ENCODE measurements at places on chromosomes 13 and 19.

- no peak for DNase-seq
Measured at GRCh38 chr19:51760697-51761356, at the start of gene FPR2. FPR2 (plus strand) TSS chr19:51761180; CDS start chr19:51768659, 7,479 bp downstream.

DNA sequence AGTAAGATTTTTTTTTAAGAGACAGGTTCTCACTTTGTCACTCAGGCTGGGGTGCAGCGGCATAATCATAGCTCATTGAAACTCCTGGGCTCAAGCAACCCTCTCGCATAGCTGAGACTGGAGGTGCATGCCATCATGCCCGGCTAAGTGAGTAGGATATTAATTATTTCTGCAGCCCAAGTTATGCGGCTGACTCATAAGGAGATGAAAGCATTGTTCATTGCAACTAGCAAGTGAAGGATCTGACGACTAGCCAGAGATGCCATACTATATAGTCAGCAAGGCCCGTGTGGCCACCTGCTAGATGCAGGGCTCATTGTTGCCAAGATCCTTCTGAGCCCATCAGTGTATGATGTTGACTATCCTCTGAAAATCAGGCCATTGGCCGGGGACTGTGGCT, 45.2 kb downstream of the ABCC4 start:
- no peak for DNase-seq

DNA sequence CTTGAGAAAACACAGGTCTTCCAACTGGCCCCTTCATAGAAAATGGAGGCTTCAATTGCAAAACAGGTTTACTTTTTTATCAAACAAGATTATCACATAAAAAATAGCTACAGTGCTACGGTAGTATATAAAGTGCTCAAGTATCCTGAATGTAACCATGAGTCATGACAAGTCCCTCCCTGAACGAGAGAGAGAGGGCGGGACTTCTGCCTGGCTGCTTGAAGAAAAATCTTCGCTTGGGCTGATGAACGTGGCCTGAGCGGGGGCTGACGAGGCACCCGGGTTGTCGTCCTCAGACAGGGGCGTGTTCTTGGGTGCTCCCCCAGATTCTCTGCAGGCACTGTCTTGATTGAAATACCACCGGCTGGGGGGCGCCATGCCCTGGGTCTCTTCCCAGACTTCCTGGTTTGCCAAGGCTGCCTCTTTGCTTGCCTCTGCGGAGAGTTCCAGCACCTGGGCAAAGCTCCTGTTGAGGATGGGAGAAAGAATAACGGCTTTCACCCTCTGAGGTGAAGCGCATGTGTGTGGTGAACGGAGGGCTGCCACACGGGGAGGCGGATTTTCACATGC, 23.2 kb upstream of the CPAMD8 start:
- DNase-seq: no peak

GRCh38 chr19:54106716-54107115, 4.1 kb downstream of the NDUFA3 start:
- no peak for DNase-seq

DNA sequence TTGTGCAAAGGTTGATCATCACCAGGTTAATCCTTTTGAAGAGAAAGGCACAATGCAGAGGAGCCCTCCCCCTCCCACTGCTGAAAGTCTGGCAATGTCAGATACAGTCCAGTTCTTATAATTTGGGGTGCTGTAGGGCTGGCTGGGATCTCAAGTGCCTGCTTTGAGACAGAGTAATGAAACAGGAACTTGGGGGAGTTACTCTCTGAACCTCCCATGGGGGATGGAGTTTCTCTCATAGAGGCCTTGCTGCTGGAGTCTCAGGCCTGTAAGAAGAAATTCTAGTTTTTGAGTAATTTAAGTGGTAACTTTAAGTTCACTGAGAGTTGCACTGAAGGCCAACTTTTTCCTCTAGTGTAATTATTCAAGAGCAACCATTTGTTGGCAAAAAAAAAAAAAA, 410.5 kb downstream of the KCNRG start:
- DNase-seq: no peak

DNA sequence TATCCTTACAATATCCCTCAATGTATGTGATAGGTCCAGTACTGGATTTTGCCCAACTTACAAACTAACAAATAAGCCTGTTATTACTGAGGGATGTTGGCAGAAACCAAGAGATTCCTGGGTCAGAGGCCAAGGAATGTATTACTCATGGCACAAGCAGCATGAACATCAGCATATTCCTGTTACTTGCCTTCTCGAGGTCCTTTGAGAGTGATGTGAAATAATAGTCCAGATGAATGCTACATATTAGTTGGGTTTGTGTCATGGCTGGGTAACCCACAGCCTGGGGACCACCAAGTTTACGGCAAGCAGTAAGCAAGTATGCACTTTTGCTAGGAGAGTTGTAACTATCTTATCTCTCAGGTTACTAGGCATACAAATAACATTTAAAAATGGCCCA, 384.5 kb upstream of the GPC6 start:
- DNase-seq: no peak

DNA sequence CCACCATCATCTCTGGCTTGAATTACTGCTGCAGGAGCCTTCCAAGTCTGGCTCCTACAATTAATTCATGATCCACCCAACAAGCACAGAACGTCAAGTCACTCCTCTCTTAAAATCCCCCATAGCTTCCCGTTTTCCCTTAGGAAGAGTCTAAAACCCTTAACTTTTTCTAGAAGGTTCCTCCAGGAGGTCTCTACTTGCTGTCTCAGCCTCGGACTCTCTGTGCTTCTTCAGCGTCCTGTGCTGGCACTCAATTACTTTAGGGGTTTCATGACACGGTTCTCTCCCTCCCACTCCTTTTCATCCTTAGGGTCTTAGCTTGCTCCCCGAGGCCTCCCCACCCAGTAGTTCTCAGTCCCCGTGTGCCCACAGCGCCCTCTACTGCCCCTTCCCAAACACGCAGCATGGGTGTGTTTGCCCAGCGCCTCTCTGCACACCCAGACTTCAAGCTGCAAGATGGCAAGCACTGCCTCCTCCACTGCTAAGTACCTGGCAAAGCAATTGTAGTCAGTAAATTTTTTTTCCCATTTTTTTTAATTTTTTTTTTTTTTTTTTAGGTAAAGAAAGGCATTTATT, 25.8 kb upstream of the MAP3K10 start:
- no peak for DNase-seq

- DNase-seq: no peak
Measured at GRCh38 chr19:16862826-16863415, 25.9 kb upstream of the F2RL3 start.

DNA sequence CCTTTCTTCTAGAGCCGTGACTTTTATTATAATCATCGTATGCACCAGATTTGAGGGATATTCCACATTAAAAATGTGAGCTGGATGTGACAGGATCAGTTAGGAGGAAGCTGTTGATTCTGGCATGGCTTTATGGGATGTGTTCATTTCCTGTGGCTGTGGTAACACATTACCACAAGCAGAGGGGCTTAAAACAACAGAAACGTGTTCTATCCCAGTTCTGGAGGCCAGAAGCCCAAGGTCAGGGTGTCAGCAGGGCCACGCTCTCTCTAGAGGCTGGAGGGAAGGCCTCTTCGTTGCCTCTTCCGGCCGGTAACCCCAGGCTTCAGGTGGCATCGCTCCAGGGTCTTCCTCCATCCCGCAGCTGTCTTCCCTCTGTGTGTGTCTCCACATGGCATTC, 14.5 kb downstream of the MED25 start:
- no peak for DNase-seq

DNA sequence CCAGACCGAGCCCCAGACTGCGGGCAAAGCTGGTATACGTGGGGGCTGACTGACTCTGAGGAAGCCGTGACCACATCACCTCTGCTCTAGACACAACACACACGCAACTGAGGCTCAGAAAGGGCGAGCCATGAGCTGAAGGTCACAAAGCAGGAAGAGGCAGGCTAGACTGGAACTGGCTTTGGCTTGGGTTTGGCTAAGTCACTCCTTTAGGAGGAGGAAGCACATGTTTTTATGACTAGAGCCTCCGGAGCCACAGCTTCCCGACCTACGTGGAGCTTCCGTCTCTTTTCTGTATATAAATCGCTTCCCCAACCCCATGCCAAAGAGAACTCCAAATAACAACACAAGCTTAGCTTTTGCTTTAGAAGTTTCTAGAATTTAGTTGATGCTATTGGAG, 48.0 kb downstream of the RFX2 start:
- no peak for DNase-seq

DNA sequence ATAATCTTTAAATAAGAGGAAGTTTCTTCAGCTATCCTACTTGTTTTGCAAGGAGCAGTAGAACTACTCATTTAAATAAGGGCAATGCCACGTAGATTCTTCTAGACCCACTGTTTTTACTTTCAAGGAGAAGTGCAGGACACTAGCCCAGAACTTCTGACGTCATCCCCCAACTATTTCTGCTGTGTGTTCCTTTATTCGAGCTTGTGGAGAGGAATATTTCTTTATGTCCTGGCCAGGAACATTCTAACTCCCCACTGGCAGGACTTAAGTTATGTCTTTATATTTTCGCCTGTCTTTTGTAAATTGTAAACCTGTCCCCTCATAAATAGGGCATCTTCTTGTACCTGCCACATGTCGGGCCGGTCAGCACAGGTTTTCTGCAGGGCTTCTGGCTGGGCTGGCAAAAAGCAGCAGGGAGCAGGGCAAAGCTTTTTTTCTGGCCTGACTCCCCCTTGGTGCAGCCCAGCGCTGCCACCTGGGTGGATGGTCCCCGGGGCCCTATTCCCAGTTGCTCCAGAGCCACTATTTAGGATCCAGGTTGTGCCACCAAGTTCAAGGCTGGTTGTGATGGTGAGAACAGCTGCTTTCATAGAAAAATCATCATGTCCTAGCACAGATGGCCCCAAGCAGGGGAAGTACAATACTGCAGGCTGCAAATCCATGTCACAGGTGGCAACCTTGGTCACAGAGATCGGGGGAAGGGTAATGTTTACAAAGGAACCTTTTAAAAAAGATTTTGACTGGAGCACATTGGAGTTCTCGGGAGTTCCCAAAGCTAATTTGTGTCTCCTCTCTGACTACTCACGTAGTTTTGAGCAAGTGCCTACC, 1.8 kb downstream of the MBNL2 start:
- DNase-seq: no peak

GRCh38 chr19:10749435-10750384, 31.8 kb downstream of the DNM2 start:
- no peak for DNase-seq

- DNase-seq: no peak
Measured at GRCh38 chr19:3866910-3867638, 1.8 kb downstream of the ZFR2 start.

DNA sequence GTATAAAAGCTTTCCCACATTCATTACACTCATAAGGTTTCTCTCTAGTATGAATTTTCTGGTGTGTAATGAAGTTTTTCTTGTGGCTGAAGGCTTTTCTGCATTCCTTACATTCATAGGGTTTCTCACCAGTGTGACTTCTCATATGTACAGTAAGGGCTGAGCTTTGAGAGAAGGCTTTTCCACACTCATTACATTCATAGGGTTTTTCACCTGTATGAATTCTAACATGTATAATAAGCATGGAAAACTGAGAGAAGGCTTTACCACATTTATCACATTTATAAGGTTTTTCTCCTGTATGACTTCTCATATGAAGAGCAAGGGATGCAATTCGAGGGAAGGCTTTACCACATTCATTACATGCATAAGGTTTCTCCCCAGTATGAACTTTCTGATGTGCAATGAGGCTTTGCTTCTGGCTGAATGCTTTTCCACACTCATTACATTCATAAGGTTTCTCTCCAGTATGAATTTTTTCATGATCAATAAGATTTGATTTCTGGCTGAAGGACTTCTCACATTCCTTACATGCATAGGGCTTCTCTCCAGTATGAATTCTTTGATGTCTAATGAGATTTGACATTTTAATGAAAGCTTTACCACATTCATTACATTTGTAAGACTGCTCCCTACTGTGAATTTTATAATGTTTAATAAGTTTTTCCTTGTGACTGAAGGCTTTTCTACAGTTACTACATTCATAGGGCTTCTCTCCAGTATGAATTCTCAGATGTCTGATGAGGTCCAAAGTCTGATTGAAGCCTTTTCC, 42.6 kb downstream of the ZNF527 start:
- no peak for DNase-seq

Data from cortex of kidney (tissue), 1 donor.